ENCODE measurements at places on chromosomes 6 and 20.
A peak's percentile ranks its signal among the peaks of the same experiment; 100 is the strongest.

DNA sequence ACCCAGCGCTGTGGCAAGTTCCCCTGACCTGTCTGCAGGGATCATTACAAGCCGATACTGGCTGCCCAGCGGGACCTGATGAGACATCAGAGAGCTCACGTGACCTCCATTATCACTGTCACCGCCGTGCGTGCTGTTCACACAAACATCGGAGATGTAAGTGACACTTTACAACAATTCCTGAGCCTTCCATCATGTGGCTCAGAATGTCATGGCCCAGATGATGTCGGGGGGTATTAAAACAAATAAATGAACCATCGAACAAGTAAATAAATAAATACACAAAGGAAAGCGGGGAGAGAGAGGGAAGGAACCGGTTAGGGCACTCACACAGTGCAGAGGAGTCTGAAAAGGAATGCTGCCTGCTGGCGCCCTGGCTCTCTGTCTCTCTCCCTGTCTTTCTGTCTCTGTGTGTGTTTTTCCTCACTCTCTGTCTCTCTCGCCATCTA lies 195.1 kb downstream of the BMP7 start:
- no peak for DNase-seq

DNA sequence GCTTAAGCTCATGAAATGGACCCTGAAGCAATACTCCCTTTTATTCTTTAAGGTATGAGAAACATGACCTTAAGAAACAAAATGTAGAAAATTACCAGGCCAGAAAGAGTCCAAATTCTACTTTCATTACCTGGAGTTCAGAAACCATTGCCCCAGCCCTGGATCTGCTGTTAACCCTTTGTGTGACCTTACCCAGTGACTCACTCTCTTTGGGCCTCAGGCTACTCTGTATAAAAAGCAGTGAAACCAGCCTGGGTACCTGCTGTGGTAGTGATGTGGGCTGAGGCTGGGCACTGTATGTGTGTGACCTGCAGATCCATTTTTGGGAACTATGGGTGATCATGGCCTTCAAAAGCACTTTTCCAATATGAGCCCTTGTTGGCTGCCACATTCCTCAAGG lies 47.2 kb downstream of the SLC9A8 start:
- DNase-seq, result no peak

DNA sequence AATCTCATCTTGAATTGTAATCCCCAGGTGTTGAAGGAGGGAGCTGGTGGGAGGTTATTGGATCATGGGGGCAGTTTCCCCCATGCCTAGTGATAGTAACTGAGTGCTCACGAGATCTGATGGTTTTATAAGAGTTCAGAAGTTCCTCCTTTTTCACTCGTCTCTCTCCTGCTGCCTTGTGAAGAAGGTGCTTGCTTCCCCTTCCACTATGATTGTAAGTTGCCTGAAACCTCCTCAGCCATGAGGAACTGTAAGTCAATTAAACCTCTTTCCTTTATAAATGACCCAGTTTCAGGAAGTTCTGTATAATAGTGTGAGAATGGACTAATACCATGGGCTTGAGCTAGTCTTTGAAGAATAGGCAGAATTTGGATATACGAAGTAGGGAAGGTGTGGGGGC lies 113.9 kb downstream of the RIN2 start:
- DNase-seq, result no peak

DNA sequence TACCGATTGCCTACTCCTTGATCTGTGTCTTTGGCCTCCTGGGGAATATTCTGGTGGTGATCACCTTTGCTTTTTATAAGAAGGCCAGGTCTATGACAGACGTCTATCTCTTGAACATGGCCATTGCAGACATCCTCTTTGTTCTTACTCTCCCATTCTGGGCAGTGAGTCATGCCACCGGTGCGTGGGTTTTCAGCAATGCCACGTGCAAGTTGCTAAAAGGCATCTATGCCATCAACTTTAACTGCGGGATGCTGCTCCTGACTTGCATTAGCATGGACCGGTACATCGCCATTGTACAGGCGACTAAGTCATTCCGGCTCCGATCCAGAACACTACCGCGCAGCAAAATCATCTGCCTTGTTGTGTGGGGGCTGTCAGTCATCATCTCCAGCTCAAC lies 13.5 kb downstream of the CCR6 start:
- no peak for DNase-seq

DNA sequence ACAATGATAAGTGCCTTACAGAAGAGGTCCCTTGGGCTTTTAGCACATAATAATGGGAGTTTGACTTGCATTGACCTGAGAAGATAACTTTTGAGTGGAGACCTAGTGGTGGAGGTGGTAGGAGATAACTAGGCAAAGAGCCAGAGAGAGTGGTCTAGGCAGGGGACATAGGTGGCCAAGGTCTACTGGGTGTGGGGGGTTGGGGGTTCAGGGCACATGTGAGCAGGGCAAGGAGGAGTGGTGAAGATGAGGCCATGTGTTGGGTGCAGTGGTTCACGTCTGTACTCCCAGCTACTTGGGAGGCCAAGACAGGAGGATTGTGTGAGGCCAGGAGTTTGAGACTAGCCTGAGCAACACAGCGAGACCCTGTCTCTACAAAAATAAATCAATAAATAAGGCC lies 74.3 kb upstream of the CTNNBL1 start:
- no peak for DNase-seq

DNA sequence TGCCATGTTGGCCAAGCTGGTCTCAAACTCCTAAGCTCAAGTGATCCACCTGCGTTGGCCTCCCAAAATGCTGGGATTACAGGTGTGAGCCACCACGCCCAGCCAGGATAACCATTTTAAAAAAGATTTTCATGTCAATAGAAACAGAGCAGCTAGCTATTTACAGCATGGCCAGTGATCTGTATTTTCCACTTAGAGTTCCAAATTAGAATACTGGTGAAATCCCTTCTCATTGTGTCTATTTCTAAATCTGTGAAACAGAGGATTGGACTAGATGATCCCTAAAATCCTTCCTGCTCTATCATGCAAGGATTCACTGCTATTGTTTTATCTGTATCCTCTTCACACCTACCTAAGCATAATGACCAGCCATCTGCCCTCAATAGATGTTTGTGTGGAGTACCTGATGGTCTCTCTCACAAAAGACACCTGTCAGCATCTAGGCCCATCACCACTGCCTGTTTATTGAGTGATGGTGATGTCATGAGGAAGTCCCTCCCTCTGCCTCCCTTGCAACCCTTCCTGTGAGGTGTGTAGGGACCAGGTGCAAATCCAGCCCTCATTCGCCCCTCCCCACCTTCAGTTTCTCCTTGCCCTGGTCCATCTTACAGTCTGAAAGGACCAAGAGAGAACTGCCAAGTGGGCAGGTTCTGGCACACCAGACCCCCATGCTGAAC lies 26.5 kb upstream of the SMIM29 start:
- no peak for DNase-seq

DNA sequence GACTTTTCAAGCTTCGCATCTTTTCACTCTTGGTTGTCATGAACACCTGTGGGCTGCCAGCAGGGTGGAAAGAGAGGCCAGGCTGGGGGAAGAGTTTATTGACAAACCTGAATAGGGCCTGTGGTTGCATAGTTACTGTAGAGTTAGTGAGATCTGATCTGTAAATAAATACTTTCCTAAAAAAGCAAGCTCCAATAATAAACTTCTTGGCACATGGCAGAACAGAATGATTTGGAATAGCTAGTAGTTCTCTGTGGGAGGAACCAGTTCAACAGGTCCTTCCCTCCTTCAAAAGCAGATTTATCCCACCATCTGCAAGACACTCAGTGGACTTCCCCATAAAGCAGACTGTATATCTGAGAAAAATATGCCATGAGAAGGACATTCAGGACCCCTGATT lies 445.0 kb downstream of the HACE1 start:
- no peak for DNase-seq

- no peak for DNase-seq
Measured at GRCh38 chr6:135854799-135855198, 3.3 kb downstream of the PDE7B start.

- no peak for DNase-seq
Measured at GRCh38 chr6:157075549-157076450, 247.5 kb downstream of the TMEM242 start.

- DNase-seq, result no peak
Measured at GRCh38 chr20:53949319-53949839, 121.0 kb downstream of the BCAS1 start.

GRCh38 chr6:21437581-21437980 lies 156.0 kb upstream of the SOX4 start:
- DNase-seq, result peak; percentile 28

- peak; percentile 41 for DNase-seq
Measured at GRCh38 chr6:31079656-31080261, 32.6 kb downstream of the C6orf15 start.

DNA sequence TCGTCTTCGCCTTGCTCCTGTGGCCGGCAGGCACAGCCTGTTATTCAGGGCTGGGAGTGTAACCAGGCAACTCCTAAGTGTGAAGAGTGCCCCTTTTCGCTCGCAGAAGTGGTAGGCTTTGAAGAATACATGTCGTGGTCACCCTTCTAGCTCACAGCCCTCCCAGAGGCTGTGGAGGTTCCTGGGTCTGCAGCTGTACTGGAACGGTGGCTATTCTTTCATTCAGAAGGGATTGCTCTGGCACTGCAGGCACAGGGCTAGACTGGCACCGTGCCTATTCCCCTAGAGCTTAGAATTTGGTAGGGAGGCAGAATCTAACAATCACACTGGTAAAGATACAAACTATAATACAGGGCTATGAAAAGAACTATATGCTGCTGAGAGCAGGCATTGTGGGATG lies 1.1 kb upstream of the SRSF12 start:
- DNase-seq, result no peak

DNA sequence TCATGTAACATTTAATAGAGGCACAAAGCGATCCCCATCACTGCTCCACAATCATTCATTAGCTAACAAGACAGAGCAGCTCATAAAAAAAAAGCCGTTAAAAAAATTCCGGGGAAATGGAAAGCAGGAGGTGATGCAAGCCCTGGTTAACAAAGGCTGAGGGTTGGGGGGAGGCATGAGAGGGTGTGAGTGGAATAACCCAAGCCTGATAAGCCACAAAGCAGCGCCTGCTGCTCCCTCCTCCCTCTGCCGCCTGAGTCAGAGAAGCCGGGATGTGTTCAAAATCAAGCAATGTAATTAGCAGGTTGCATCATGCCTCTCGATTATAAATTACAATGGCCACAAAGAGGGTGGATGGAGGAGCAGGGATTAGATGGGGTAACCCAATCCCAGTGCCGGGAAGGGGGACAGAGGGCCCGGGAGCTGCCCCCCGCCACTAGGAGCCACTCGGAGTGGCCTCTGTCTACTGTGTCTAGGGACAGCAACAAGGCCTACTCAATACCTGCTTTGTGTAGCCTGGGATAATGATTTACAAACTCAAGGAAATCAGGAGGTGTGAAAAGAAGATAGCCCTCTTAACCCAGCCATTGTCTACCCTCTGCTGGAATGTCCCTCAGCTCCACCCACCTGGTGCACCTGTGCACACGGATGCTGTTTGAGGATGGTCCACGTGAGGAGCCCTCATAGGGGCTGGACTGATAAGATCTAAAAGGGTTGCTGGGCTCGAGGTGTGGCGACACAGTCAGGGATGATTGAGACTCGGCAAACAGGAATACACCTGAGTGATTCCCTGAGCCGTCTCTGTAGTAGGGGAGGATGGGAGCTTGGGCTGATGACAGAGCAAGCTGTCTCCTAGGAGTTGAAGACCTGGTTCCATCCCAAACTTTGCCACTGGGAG lies 156.9 kb downstream of the VEGFA start:
- DNase-seq, result no peak

DNA sequence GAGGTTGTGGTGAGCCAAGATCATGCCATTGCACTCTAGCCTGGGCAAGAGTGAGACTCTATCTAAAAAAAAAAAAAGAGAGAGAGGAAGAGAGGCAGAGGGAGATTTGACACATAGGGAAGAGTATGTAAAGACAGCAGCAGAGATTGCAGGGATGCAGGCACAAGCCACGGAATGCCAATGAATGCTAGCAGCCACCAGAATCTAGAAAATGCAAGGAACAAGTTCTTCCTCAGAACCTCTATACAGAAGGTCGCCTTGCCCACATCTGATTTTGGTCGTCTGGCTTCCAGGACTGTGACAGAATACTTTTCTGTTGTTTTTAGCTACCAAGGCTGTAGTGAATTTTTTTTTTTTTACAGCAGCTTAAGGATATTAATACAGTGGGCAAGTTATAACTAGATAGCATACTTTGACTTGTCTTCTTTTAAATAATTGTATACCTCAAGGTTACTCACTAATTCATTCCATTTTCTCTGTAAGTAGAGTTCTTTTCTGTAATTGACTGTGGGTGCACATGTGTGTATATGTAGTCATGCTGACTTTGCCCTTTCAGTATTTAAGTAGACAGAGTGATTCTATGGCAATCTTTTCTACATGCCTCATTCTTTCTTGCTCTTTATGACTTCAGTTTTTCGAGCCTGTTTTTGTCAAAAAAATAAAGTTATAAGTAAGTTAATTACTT lies 402.2 kb downstream of the GJA1 start:
- DNase-seq, result no peak

DNA sequence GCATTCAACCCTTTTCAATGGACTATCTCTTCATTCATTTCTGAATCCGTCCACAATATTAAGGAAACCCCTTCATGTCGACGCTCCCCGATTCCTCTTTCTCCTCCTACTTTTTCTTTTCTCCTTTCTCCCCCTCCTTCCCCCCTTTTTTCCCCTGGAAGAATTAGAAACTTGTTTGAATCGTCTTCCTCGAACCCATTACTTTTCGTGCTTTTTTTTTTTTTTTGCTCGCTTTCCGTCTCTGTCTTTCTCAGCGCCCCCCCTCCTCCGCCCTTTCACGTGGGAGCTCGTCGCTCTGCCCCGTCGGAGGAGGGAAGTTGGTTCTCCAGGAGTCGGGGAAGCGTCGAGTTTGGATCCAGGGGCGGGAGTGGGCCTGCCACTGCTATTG lies 2.3 kb upstream of the NKX2-2 start:
- no peak for DNase-seq

DNA sequence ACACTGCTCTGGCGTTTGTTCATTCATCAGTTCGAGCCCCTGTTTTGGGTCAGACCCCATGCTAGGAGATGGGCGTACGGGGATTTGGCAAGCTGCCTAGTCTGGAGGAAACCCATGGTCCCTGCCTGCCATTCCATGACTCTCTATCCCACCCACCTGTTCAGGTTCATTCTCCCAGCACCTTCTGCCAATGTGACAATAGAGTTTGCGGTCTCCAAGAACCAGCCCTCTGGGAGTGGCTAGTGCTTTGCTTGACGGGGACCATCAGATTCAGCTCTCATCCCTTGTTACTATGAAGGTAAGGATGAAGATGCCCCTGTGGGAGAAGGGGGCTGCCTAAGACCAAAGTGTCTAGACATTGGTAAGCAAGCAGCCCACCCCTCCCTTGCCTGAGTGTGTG lies 345.0 kb downstream of the PTPRT start:
- DNase-seq, result no peak

Measured in NCI-H2171 (cell line).